ENCODE measurements at places on chromosomes 2 and 18. TPM values are rescaled to one million over a fixed set of nuclear protein-coding genes. Genes with fewer than 3 reads are reported as not detected.

GRCh38 chr2:147888680-147889079 is 43.9 kb downstream of the ACVR2A start:
- H3K36me3 ChIP-seq = no peaks in the 10 kb centered on the region
- H3K27me3 ChIP-seq = no peaks in the 10 kb centered on the region
- no peak overlapping the region for H3K4me3 ChIP-seq
- peaks cover 27% of the 10 kb centered on the region for H3K4me1 ChIP-seq
- H3K27ac ChIP-seq = no peak overlapping the region

DNA sequence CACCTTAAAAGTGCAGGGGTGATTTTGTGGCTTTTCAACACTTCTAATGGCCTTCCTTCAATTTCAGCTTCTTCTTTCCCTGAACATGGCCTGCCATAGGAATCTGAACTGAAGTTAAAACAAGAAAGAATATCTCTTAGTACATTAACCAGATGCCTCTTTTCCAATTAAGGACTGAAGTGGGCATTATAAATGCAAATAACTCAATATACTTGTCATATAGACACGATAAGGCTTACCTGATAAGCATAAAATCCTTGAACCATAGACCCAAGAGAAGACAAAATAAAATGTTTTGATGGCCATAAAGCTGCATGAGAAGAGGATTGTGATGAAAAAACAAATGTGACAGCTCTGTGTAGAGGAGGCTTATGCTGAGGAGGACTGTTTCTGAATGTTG is 173.1 kb downstream of the MC4R start:
- no peaks in the 10 kb centered on the region for H3K4me1 ChIP-seq
- no peak overlapping the region for H3K4me3 ChIP-seq
- H3K36me3 ChIP-seq = no peaks in the 10 kb centered on the region
- H3K27ac ChIP-seq = no peak overlapping the region
- no peaks in the 10 kb centered on the region for H3K27me3 ChIP-seq
- DNase-seq = no peak

The SLC5A7 gene
- polyA plus RNA-seq = not detected

DNA sequence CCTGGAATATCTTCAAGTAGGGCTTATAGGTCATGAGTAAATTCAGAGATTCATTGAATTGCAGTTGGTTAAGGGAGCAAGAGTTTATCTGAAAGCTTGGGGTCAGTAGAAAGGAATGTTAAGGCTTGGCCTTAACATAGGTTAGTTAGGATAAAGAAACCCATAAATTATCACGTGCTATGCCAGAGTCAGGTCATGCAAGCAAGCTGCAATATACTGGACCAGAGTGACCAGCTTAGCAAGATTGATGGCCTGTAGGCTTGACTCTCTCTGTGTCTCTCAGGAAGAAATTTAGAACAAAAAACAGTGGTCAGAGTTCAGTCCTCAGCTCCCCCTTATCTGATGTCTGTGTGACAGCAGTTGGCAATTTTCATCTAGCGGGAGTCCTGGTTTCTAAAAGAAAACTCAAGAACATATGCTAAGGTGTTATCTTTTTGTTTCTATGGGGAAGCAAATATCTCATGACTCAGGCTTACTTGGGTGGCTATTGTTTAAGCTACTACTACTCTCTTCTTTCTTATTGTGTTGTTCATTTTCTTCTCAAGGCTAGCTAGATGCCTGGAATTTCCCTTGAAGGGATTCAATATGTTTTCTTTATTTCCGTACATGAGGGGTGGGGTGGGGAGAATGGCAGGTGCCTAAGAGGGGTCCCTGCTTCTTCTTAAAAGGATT is 28.7 kb upstream of the MARCO start:
- no peaks in the 10 kb centered on the region for H3K27me3 ChIP-seq
- DNase-seq = no peak
- H3K4me1 ChIP-seq = no peaks in the 10 kb centered on the region

GRCh38 chr2:208025037-208025813 is at the start of gene PLEKHM3:
Gene PLEKHM3 (minus strand): TSS chr2:208025527. CDS start chr2:208001639, 23,888 bp downstream.
- peak within 1 kb of the TSS; percentile 98 for H3K4me3 ChIP-seq
- H3K27ac ChIP-seq = peak within 1 kb of the TSS; percentile 99

The ZCCHC2 gene
- polyA plus RNA-seq = 2.6 TPM

GRCh38 chr2:118686346-118686745 is 161.1 kb downstream of the EN1 start:
- no peak overlapping the region for H3K4me3 ChIP-seq
- DNase-seq = no peak
- H3K27ac ChIP-seq = no peak overlapping the region
- H3K36me3 ChIP-seq = no peaks in the 10 kb centered on the region
- H3K27me3 ChIP-seq = peaks cover 13% of the 10 kb centered on the region

GRCh38 chr2:59997371-59997770 is 556.1 kb downstream of the BCL11A start:
- no peak overlapping the region for H3K4me3 ChIP-seq
- H3K4me1 ChIP-seq = no peaks in the 10 kb centered on the region
- no peaks in the 10 kb centered on the region for H3K27me3 ChIP-seq
- H3K27ac ChIP-seq = no peak overlapping the region
- DNase-seq = no peak
- H3K36me3 ChIP-seq = no peaks in the 10 kb centered on the region

The TANC1 gene
- not detected for polyA plus RNA-seq

- H3K27me3 ChIP-seq = no peaks in the 10 kb centered on the region
- no peak overlapping the region for H3K4me3 ChIP-seq
- peaks cover 9% of the 10 kb centered on the region for H3K4me1 ChIP-seq
- H3K27ac ChIP-seq = no peak overlapping the region
- DNase-seq = no peak
Measured at GRCh38 chr2:8024506-8024905, 657.4 kb upstream of the ID2 start.

- H3K4me1 ChIP-seq = no peaks in the 10 kb centered on the region
- no peak for DNase-seq
- H3K4me3 ChIP-seq = no peak overlapping the region
- peaks cover 5% of the 10 kb centered on the region for H3K27me3 ChIP-seq
Measured at GRCh38 chr2:120598416-120598815, 137.3 kb upstream of the GLI2 start.

DNA sequence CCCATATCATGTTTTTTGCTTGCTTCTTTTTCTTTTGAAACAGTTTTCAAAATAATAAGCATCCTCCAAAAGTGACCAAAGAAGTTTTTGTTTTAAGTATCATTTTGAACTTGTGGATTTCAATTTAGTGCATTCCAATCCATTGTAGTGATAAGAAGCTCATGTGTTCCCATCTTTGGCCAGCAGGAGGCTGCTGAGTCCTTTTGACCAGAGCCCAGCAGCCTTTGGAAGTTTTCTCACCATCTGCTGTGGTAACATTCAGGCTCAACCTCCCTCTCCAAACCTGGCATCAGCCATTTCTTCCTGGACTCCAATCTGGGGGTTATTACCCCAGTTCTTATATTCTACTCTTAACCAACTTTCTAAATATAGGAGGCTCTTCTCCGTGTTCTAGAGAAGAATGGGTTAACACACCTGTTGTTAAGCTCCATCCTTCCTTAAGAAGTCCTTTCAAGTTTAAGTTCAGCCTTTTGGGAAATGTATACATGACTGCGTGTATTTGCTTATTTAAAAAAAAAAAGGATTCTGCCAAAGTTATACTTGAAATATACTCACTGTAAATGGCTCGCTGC is 39.0 kb upstream of the MAL start:
- no peaks in the 10 kb centered on the region for H3K4me1 ChIP-seq
- H3K27ac ChIP-seq = no peak overlapping the region
- no peaks in the 10 kb centered on the region for H3K36me3 ChIP-seq
- no peak for DNase-seq
- H3K4me3 ChIP-seq = no peak overlapping the region

The CACNB4 gene
- 0.11 TPM for polyA plus RNA-seq

The RGPD8 gene
- 3.6 TPM for polyA plus RNA-seq

DNA sequence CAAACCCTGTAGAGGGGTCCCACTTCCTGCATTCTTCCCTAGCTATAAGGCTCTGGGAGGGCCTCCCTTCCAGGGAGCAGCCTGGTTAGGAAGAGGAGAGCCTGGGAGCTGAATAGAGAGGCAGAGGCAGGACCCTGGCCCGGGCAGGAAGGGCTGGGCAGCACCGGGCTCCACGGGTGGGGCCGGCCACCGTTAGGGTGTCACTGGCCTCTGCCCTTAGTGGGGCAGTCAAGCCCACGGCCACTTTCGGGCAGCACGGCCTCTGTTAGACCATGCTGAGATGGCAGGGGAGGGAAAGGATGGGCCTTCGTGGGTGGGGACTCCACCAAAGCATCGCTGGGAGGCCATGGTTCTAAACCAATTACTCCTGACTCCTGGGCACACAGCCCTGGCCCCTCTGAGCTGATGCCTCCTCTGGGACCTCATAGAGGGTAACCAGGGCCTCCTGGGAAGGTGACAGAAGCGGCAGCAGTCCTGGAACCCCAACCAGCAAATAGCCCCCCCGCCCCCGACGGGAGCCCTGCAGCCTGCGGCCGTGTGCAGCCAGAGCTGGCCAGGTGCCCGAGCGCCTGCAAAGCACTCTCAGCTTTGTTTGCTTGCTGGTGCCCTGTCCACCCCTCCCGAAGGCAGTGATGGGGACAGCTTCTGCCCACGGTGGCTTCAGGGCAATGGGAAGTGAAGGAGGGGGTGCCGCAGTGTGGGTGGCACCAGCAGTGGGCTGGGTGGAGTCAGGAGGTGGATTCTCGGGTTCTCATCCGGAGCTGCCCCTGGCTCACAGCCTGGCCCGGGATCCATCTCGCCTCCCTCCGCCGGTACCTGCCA is 16.3 kb upstream of the HPCAL1 start:
- H3K4me1 ChIP-seq = no peaks in the 10 kb centered on the region
- H3K4me3 ChIP-seq = no peak overlapping the region
- H3K36me3 ChIP-seq = no peaks in the 10 kb centered on the region
- H3K27me3 ChIP-seq = no peaks in the 10 kb centered on the region
- H3K27ac ChIP-seq = no peak overlapping the region

GRCh38 chr2:63092857-63093256 is 42.2 kb downstream of the OTX1 start:
- no peak for DNase-seq
- H3K4me1 ChIP-seq = no peaks in the 10 kb centered on the region
- H3K27ac ChIP-seq = no peak overlapping the region
- H3K36me3 ChIP-seq = no peaks in the 10 kb centered on the region
- no peak overlapping the region for H3K4me3 ChIP-seq

The PRSS56 gene
- polyA plus RNA-seq = not detected

DNA sequence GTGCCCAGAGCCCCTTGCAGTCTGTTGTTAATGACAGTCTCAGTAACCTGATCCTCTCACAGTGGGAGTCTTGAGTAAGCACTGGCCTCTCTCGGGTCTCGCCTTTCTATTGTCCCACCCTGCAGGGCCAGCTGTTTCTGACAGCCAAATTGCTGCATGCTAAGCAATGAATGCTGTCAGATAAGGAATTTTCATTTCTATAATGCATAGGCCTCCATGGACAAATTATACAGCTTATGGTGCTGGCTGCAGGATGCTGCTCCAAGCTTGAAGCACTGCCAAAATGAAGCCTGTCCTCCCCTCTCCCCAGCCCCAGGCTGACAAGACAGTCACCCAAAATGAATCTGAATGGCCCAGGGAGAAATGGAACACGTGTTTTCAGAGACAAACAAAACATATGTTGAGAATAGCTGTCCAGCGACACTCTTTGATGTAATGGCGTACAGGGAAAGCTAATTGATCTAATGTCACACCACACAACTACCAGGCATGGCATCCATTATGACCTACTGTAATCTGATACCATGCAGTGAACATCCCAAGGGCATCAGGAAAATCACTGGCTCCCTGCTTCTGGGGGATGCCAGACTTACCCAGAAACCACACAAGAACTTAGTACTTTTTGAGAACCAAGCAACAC is 36.8 kb downstream of the ACVR1 start:
- H3K27me3 ChIP-seq = no peaks in the 10 kb centered on the region
- H3K27ac ChIP-seq = no peak overlapping the region
- H3K36me3 ChIP-seq = peaks cover 4% of the 10 kb centered on the region
- no peak for DNase-seq
- peaks cover 33% of the 10 kb centered on the region for H3K4me1 ChIP-seq

The SCN7A gene
- polyA plus RNA-seq = not detected

All from naive thymus-derived CD8-positive, alpha-beta T cell (primary cell).